Karpas-422 (cell line): ENCODE measurements at places on chromosomes 16 and 17. TPM values are rescaled to one million over a fixed set of nuclear protein-coding genes. Genes with fewer than 3 reads are reported as not detected.

Gene SOX15
- 1.2 and 1.6 TPM in 2 replicates for total RNA-seq

DNA sequence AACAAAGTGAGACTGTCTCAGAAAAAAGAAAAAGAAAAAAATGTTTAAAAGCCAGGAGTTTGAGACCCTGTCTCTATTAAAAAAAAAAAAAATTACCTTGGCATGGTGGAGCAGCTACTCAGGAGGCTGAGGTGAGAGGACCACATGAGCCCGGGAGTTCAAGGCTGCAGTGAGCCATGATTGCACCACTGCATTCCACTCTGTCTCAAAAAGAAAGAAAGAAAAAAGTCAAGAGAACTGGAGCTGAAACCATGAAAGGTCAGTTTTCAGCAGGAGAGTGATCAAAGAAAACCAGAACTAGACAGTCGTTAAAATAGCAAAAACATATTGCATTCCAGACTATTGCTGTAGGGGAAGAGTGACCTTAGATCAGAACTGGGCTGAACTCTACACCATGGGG, 8.8 kb downstream of the QPRT start:
- peak overlapping the region; percentile 20; the same call in 1 of the 2 replicates for H3K27ac ChIP-seq
- peaks cover 20% of the 10 kb centered on the region for H3K4me1 ChIP-seq
- H3K27me3 ChIP-seq = no peaks in the 10 kb centered on the region
- H3K4me3 ChIP-seq = no peak overlapping the region
- no peaks in the 10 kb centered on the region for H3K36me3 ChIP-seq

DNA sequence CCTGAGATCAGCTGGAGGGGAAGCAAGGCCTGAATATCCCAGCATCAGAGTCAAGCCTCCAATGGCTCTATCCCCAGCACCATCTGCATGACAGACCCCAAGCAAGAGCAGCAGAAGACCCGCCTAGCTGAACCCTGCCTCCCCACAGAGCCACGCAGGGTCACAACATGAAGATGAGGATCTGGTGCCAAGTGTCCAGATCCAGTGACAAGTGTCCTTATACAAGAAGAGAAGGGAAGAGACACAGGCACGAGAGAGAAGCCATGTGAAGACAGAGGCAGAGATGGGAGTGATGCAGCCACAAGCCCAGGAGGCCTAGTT, 28.9 kb downstream of the TNFRSF13B start:
- H3K4me3 ChIP-seq = no peak overlapping the region
- no peaks in the 10 kb centered on the region for H3K4me1 ChIP-seq
- H3K27ac ChIP-seq = no peak overlapping the region

- no peak for DNase-seq
- H3K27ac ChIP-seq = no peak overlapping the region
- no peaks in the 10 kb centered on the region for H3K36me3 ChIP-seq
These were observed 22.4 kb downstream of the SLC35G3 start for GRCh38 chr17:35171834-35172233.

DNA sequence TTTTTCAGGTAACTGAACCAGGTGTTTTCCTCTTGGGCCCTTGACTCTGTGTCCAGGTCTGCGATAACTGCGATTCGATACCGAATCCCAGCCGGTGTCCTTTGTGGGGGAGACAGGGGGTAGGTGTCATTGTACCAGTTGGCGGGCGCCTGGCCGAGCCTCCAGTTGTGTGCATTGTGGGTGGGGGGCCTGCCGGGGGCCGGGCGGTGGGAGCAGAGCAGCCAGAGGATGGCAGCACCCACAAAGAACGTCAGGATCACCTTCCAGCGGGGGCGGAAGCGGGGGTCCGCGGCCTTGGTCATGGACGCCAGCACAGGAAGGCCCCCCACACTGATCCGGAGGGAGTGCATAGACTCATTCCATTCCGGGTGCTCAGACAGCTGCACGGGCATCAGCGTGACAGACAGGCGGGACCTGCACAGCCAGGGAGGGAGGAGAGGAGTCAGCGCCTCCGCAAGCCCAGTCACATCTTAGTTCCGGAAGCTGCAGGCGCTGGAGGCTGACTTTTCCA, 12.3 kb downstream of the CANT1 start:
- H3K4me1 ChIP-seq = no peaks in the 10 kb centered on the region
- H3K36me3 ChIP-seq = peaks cover 8% of the 10 kb centered on the region; the same call in 1 of the 2 replicates
- DNase-seq = no peak
- no peak overlapping the region for H3K4me3 ChIP-seq

DNA sequence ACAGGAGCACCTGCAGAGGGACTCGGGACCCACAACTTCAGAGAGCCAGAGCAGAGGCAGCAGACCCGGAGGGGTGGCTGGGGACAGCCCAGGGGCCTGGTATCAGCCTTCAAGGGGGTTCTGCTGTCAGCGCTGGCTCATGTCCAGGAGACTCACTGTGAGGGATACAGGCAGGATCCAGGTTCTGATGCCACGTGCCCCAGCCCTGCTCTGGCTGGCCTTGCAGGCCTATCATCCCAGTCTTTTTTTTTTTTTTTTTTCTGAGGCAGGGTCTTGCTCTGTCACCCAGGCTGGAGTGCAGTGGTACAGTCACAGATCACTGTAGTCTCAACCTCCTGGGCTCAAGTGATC, 9.0 kb upstream of the MTSS2 start:
- DNase-seq = no peak

DNA sequence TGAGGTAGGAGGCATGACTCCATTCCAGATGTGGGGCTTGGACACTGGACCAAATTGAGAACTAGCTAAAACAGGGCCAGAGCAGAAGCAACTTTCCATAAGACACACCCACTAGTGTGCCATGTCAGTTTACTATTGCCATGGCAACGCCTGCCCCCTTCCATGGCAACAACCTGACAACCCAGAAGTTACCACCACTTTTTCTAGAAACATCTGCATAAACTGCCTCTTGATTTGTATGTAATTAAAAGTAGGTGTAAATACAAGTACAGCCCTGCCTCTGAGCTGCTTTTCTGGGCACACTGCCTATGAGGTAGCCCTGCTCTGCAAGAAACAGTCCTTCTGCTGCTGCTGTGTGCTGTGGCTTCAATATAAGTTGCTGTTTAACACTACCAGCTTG, 19.5 kb upstream of the SCNN1B start:
- no peaks in the 10 kb centered on the region for H3K36me3 ChIP-seq
- DNase-seq = peak; percentile 42
- no peak overlapping the region for H3K4me3 ChIP-seq
- no peak overlapping the region for H3K27ac ChIP-seq

DNA sequence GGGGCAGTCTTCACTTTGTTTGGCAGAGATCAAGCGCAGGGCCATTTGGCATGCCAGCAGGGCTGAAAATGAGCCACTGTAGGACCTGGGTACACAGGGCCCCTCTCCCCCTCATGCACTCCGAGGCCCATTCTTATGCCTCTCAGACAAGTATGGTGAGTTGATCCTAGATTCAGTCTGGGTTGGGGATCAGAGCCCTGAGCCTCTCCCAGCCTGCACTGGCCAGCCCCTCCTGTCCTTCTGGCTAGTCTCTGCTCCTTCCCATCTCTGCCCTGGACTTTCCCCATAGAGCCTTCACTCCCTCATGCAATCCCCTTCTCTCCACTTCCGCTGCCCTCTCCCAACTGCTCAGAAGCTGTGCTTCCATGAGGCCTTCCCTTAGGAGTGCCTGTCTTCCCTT, 31.0 kb downstream of the SMARCE1 start:
- H3K27ac ChIP-seq = no peak overlapping the region
- H3K27me3 ChIP-seq = no peaks in the 10 kb centered on the region
- DNase-seq = no peak
- H3K4me1 ChIP-seq = peaks cover 3% of the 10 kb centered on the region; the same call in 1 of the 2 replicates

- peaks cover 14% of the 10 kb centered on the region; the same call in 1 of the 2 replicates for H3K36me3 ChIP-seq
- no peak overlapping the region for H3K4me3 ChIP-seq
- H3K27ac ChIP-seq = no peak overlapping the region
- no peaks in the 10 kb centered on the region for H3K27me3 ChIP-seq
- no peak for DNase-seq
- peaks cover 2% of the 10 kb centered on the region; the same call in 1 of the 2 replicates for H3K4me1 ChIP-seq
These were observed 27.7 kb downstream of the CRAMP1 start for GRCh38 chr16:1639860-1640259.
